ENCODE measurements at places on chromosomes 6 and 20.

GRCh38 chr6:4714961-4715501 is 61.2 kb upstream of the CDYL start:
- no peak for DNase-seq

- no peak for DNase-seq
Observed at GRCh38 chr20:44540834-44541233, 19.0 kb upstream of the SERINC3 start.

DNA sequence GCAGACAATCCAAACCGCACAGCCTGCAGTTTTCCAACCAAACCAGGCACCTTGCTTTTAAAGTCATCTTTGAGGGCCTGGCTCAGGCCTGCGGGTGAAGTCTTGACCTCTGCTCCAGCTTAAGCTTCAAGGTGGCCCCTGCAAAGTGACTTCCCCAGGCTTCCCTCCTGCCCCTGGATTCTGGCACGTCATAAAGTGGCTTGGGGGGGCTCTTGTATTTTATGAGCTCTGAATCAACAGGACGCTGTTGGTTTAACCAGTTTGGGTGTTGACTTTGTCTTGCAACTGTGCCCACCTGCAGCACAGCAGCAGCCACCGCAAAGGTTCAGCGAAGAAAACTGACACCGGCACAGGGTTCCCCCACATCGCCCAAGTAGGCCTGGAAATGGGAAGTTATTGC is 81.2 kb downstream of the NFATC2 start:
- no peak for DNase-seq

DNA sequence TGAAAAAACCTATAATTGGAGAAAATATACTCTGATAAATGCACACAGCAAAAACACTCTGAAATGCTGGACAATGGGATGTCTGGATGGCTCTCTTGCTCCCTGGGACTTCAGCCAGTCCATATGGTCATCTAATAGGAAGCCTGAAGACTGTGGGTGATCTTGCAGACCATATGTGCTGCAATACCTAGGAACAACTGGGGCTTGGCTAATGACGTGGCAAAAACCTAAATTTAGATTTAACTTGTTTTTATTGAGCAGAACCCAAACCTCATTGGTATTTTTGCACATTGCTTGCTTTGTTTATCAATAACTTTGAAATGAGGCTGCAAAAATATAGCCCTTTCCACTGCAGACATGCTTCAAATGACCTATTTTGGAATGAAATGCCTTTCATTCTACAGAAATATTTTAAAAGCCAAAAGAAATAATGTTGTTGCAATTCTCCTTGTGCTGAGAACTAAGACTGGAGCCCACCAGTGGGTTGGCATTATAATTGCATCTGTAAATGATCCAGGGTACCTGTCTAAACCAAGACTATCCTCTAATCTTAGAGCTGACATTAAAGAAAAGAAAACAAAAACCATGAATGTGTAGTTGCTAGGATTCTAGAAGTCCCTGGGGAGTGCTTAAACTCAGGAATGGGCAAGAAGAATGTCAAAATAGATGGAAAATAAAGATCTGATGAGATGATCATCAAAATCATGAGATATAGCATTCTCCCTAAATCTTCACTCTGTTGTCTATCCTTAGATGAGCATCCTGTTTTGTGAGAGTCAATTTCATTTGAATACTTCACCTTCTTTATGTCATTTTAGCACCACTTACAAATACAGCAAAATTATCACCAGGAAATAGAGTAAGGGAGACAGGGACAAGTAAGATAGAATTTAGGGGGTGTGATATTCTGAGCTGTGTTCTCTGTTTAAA is 152.1 kb upstream of the RIMS1 start:
- no peak for DNase-seq

GRCh38 chr6:112683926-112684325 is 336.8 kb downstream of the RFPL4B start:
- DNase-seq, result no peak

- no peak for DNase-seq
Observed at GRCh38 chr6:33991610-33992009, 154.3 kb downstream of the GRM4 start.

DNA sequence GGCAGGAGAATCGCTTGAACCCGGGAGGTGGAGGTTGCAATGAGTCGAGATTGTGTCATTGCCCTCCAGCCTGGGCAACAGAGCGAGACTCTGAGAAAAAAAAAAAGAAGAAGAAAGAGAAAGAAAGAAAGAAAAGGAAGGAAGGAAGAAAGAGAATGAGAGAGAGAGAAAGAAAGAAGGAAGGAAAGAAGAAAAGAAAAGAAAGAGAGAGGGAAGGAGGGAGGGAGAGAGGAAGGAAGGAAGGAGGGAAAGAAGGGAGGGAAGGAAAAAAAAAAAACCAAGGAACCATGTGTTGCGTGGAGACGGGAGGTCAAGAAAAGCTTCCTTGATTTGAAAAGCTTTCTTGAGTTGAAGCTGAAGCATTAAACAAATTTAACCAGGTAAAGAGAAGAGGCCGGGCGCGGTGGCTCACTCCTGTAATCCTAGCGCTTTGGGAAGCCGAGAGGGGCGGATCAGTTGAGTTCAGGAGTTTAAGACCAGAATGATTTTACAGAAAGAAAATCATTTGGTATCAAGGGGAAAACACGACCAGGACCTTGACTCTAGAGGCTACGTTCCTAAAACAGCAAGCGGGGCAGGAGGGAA is 90.5 kb upstream of the PRSS16 start:
- DNase-seq, result no peak

- DNase-seq, result no peak
Observed at GRCh38 chr20:36145877-36146707, 8.4 kb upstream of the EPB41L1 start.

GRCh38 chr6:40195428-40196134 is 261.3 kb upstream of the MOCS1 start:
- no peak for DNase-seq

DNA sequence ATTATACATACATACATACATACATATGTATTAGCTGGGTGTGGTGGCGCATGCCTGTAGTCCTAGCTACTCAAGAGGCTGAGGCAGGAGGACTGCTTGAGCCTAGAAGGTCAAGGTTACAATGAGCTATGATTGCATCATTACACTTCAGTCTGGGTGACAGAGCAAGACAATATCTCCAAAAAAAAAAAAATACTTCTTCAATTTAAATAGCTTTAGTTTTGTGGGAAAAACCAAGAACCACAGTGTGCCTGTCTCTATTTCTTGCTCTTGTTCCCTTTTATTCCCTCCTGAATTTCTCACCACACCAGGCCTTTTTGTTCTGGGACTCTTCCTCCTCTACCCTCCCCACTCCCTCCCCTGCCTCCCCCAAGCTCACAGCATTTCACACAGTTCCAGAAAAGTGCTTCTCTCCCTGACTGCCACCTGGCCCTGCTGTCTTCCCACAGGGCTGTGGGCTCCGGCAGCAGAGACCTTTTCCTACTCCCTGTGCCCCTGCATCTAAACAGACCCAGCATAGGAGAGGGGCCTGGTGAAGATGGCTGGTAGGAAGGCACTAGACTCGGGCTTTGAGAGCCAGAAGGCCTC is 1.3 kb downstream of the C20orf203 start:
- no peak for DNase-seq

GRCh38 chr6:157144859-157145568 is 178.3 kb downstream of the TMEM242 start:
- no peak for DNase-seq

DNA sequence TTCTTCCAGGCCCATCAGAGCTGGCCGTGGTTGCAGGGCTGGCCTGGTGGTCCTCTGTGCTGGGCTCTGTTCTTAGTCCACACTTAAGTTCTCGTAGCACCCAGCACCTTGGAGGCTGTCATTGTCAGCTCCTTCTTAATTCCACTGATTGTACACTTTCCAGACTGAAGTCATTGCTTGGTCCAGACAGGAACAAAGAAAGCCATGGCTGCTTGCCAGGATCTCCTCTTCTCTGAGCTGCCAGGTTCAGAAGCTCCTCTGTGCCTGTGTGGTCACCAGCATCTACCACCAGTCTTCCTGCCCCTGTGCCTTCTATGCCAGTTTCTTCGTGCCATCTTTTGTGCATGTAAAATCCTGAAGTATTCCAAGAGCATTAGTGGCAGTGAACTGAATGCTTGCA is 39.5 kb upstream of the PCMTD2 start:
- DNase-seq, result no peak

Data from activated naive CD4-positive, alpha-beta T cell treated with Interleukin-2 at 50 U/mL for 16 hours (primary cell).